ENCODE measurements at places on chromosomes 6 and 20. TPM values are rescaled to one million over a fixed set of nuclear protein-coding genes. Genes with fewer than 3 reads are reported as not detected.

The KCNB1 gene
- 2.1 TPM for total RNA-seq

The AIF1 gene
- 19.8 TPM for total RNA-seq

The FAM217A gene
- total RNA-seq, result not detected

The PTCHD4 gene
- total RNA-seq, result 0.52 TPM

The PROCR gene
- 50.6 TPM for total RNA-seq

The BPIFB6 gene
- not detected for total RNA-seq

The TMEM244 gene
- not detected for total RNA-seq

The SMAP1 gene
- total RNA-seq, result 13.6 TPM

The RAET1L gene
- total RNA-seq, result not detected

The ATP9A gene
- total RNA-seq, result 56.4 TPM

The OR2W1 gene
- total RNA-seq, result not detected

The PLCB4 gene
- total RNA-seq, result 6.3 TPM

The NT5E gene
- total RNA-seq, result 32.9 TPM

The PSMG4 gene
- total RNA-seq, result 16.7 TPM
